Activated CD4-positive, alpha-beta T cell treated with anti-CD3 and anti-CD28 coated beads for 24 hours (primary cell): ENCODE measurements at places on chromosomes 12 and 14.

DNA sequence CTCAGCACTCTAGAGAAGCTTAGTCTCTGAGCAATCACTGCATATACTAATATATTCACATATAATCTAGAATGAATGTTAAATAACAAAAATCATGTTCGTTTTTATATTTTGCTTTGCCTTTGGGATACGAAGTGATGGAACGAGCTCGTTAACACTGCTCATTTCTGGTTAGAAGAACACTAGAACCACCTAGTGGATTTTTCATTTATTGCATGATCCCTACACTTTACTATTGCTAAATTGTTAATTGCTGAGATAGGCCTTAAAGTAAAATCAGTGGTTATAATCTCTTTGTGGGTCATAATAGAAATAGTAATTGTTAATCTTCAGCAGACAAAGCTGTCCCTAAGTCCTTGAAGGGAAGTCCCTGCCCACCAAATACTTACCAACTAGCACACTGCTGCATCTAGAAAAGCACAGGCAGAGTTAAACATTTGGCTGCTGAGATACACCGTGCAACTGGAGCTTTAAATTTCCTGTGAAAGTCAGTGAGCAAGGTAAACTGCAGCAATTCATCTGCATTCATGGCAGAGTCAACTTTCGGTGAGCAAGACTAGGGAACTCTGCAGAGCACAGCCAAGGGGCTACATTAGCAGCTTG, 353.7 kb downstream of the APAF1 start:
- DNase-seq: no peak

- no peak for DNase-seq
These were observed 85.2 kb upstream of the MAX start for GRCh38 chr14:65187421-65188049.

- no peak for DNase-seq
These were observed 44.7 kb upstream of the SINHCAF start for GRCh38 chr12:31370531-31371255.

GRCh38 chr12:115852054-115852453, 425.4 kb downstream of the MED13L start:
- DNase-seq: no peak

DNA sequence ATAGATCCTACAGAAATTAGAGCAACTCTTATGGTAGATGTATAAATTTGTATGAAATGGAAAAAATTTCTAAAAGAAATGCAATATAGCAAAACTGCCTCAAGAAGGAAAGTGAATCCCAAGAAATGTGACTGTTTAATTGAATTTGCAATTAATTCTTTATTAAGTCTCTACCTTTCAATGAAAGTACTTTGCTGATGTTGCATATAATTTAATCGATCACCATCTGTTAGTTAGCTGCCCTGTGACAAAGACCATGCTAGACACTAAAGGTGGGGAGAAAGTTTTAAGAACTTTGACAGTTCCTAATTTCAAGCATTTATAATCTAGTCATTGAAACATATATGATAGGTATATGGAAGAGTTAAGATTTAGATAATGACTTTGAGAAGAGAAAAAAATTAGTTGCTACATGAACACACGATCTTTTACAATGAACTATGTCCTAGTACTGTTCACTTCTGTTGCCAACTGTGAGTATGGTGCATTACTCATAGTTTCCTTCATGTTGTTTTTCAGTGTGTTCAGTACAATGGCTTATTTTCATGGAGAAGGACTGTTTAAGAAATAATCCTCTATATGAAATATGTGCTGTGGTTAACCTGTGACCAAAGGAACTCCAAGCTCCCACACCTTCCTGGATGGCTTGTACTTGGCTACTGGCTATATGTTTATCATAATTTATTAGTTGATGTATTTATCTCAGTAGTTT, 128.4 kb downstream of the METTL25 start:
- DNase-seq: no peak

DNA sequence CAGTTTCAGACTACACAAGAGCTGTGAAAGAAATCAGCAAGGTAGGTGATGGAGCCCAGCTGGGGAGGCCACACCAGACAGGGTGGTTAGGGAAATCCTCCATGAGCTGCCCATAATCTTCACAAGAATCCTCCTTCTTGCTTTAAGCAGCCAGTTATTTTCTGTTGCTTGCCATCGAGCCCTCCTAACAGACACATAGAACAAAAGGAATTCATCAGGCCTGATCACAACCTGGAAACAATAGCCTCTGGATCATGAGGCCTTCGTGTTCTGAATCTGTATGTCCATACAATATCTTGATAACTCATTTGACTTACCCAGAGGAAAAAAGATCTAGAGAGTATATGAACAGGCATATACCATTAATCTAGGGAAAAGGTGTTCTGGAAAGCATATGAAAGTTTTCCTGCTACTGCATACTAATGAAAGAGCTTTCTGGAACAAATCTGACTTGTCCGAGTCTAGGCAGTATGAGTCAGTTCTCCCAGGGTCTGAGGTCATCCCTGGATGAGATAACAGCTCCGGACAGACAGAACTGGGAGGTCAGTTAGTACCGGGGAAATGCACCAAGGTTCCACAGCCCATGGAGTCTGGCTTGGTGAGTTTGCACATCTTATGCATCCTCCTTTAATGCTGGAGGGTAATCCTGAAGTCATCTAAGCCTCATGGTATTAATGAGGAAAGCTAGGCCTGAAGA, 52.8 kb upstream of the ELK3 start:
- no peak for DNase-seq

GRCh38 chr14:84581041-84581440, 948.9 kb upstream of the FLRT2 start:
- no peak for DNase-seq

DNA sequence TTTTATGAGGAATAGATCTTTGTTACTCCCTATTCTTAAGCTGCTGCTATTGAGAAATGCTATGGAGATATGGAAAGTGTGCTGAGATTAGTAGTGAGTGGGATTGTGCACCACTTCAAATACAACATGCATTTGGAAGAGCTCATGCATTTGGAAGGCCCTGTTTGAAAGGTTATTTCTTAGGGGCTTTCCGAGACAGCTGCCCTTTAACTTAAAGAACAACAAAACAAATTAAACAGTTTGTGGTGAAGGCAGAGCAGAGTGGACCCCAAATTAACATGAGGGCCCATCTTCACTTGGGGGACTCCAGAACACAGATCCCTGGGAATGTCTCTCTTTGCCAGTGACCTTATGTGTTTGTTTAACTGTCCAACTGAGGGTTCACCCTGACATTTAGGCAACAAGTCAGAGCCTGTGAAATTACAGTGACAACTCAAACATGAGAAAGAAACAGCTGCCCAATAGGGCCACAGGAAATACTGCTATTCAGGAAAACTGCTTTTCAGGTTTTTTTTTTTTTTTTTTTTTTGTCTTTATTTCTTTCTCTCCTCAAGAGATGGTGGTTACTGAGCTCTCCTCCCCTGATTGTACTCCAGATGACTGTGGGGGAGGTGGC, 41.4 kb upstream of the IGF1 start:
- no peak for DNase-seq

DNA sequence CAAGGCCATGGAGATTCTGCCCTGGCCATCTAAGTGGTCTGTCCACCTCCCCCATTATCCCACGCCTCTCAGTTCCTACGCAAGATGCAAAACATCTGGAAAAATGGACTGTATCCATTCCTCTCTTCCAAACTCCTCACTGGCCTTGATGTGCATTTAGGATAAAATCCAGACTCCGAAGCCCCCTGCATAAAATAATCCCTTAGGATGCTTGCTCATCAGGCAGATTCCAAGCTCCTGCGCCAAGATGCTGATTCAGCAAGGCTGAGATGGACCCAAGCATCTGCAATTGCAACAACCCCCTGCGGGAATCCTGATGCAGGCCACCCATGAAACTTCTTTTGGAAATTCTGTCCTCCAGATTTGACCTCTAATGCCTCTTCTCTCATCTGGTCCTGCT, 81.6 kb downstream of the SPRING1 start:
- no peak for DNase-seq

DNA sequence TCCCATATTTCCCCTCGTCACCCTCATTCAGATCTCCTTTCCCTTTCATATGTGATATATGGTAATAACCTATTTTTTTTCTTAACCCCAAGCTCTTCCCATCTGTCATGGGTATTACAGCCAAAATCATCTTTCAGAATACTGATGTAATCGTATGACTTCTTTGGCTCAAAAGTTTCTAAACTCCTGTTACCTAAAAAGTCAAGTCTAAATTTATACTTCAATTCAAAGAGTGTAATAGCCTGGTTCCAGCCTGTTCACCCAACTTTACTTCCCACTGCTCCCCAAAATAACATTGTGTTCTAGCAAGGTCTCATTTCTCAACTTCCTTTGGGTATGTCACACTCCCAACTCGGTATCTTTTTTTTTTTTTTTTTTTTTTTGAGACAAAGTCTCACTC, 48.5 kb downstream of the TBK1 start:
- no peak for DNase-seq

GRCh38 chr12:120457133-120457532, 10.9 kb downstream of the GATC start:
- no peak for DNase-seq

- DNase-seq: no peak
These were observed 350.1 kb downstream of the CCDC91 start for GRCh38 chr12:28540324-28540714.

DNA sequence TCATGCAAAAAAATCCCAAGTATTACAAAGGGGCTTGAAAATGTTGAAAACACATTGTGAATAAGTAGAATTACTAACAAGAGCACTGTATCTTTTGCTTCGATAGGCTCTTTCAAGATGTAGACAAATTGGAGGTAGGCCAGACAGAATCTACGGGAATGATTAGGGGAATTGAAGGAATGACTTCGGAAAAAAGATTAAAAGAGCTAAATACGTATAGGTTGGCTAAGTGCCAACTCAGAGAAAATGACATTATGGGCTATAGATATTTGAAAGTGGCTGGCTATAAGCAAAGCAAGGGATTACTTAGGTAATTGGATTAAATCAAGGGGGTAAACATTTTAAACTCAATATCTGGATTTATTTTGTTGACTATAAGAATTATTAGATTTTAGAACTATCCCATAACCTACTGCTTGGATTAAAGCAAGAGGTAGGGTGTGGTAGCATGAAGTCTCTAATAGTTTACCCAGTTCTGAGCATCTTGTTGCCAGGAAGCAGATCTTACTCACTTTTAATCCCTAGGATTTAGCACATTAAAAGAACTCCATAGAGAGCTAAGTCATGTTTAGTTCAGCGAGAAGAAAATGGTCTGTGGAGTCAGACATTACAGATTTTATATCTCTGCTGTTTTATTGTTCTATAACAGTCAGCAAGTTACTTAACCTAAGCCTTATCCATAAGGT, 489.8 kb downstream of the DIO2 start:
- no peak for DNase-seq

DNA sequence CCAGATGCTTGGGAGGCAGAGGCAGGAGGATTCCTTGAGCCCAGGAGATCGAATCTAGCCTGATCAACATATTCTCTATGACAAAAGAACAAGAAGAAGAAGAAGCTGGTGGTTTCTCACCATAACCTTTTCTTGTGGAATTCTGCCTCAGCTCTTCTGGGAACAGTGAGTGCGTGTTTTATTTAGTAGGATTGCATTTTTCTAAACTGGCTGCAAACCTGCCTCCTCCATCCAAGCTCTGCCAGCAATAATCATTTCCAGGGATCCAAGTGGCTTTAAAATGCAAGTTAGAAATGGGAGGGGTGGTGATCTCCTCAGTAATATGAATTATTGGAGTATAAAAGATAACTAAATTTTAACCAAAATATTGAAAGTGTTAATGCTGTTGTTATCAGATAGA, 46.1 kb upstream of the MMP17 start:
- no peak for DNase-seq
